ENCODE measurements at places on chromosomes 6 and 20. TPM values are rescaled to one million over a fixed set of nuclear protein-coding genes. Genes with fewer than 3 reads are reported as not detected.

Gene KCNK15
- total RNA-seq, result 4.8 TPM

Gene SYCP2L
- total RNA-seq, result 0.12 TPM

Gene LST1
- not detected for total RNA-seq

Gene OLIG3
- not detected for total RNA-seq

Gene FRK
- 21.2 TPM for total RNA-seq

Gene TCF15
- total RNA-seq, result not detected

Gene RAB5IF
- 235 TPM for total RNA-seq

Gene CCN6
- not detected for total RNA-seq

Gene ZNF334
- not detected for total RNA-seq

Gene NOX3
- total RNA-seq, result not detected

Gene RHAG
- not detected for total RNA-seq

Gene RSPO3
- not detected for total RNA-seq

Gene TREML2
- not detected for total RNA-seq

Gene SLC13A3
- total RNA-seq, result not detected
